ENCODE measurements at places on chromosomes 4 and X.

DNA sequence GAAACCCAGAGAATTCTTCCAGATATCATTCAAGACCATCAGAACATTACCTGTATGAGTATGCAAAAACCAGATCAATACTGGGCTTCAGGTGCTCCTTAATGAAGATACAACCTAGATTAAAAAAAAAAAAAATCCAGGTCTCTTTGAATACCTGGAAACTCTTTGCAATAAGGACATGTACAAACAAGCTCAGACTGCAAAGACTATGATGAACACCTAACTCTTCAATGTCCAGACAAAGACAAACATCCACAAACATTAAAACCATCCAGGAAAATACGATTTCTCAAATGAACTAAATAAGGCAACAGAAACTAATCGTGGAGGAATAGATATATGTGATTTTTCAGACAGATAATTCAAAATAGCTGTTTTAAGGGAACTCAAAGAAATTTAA lies 38.7 kb downstream of the NLRP2B start:
- DNase-seq: no peak

DNA sequence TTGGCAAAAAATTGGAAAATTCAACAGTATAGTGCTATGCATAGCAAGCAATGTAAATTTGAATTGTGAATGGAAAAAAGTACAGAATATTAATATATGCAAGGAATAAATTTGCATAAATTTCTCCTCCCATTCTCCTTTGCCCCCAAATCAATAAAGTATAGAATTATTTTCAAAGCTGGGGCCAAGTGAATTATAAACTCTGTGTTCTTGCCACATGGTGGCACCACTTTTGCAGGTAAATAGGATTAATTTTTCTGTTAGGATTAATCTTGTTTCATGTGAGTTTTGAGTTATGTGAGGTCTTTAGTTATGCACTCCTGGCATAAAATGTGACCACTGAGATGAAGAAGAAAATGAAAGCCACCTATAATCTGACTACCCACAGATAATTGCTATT lies 19.9 kb downstream of the COPS4 start:
- no peak for DNase-seq

GRCh38 chr4:84631573-84631972 lies 48.6 kb downstream of the CDS1 start:
- DNase-seq: no peak

DNA sequence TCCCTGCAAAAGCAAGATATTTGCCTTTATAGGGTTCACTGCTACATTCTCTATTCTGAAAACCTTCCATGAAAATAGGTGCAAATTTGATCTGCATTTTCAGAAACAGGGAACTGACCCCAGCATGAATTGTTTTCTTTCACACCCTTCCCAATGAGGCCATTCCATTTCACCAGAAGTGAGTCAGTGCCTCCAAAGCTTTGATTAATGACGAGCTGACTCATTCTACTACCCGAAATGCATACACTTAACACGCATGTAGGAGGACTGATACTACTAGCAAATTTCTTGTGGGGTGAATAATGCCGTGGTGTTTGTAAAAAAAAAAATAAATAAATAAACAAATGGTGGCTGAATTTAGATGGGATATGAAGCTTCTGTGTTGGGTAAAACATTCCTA lies 146.9 kb upstream of the FGF13 start:
- DNase-seq: no peak

DNA sequence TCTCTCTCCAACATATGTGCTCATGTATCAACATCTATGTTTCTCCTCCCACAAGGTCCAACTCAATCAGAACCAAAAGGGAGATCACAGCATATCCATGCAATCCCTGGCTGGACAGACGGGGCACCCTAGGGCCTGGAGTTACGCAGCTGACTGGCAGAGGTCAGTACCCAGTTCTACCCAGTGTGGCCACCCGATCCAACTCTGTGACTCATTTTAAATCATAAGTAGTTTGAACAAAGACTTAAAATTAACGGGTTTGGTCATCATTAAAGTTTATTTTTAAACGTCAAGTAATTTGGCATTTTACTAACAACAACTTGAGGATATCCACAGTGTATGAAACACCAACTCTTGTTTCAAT lies 59.5 kb downstream of the APBB2 start:
- no peak for DNase-seq

- DNase-seq: no peak
Measured at GRCh38 chr4:146458594-146458993, 63.1 kb downstream of the SLC10A7 start.

DNA sequence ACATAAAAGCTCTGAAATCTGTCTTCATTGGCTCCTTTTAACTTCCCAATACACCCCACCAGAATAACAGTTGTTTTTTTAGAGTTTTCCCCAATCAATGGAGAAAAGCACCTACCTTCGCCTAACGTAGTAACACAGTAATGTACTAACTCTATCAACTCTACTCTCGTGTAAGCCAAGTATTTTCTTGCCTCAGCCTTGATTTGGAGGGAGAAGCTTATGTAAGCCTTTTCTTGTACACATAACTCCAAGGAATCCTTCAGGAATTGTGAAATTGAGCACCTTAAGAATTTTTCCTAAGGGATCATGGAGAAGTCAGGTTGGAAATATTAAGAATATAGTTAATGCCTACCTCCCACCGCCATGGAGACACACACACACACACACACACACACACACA lies 181.2 kb downstream of the RAPGEF2 start:
- no peak for DNase-seq
